Stimulated activated CD4-positive, alpha-beta T cell treated with anti-CD3 and anti-CD28 coated beads, Interleukin-12 subunit alpha, Interleukin-12 subunit beta, amount 100 ng/mL, for 4 hours (primary cell): ENCODE measurements at places on chromosomes 7 and 10.

- no peak for DNase-seq
Observed at GRCh38 chr7:2932402-2933251, 88.5 kb upstream of the GNA12 start.

- no peak for DNase-seq
Observed at GRCh38 chr7:117229350-117229749, 93.5 kb downstream of the WNT2 start.

DNA sequence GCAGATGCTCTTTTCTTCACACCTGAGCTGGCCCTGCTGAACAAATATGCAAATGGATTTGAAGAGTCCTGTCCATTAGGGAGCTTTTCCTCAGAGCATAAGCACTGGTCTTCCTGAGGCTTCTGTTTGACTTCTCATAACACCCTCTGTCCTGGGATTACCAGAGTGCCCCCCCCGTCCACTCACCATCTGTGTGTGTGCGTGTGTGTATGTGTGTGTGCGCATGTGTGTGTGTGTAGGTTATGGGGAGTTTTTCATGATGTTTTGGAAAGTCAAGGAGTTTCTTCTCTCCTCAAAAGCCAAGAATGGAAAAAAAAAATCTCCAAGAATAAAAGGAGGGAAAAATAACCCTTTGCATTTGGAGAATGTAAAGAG is 57.7 kb upstream of the COMTD1 start:
- no peak for DNase-seq

GRCh38 chr10:82409671-82410070 is 534.7 kb downstream of the NRG3 start:
- no peak for DNase-seq

GRCh38 chr7:29309041-29309854 is 114.7 kb downstream of the CHN2 start:
- no peak for DNase-seq

GRCh38 chr7:140384894-140385545 is 13.3 kb downstream of the SLC37A3 start:
- no peak for DNase-seq
